GF-D8 (cell line): ENCODE measurements at places on chromosomes 11 and 22.

DNA sequence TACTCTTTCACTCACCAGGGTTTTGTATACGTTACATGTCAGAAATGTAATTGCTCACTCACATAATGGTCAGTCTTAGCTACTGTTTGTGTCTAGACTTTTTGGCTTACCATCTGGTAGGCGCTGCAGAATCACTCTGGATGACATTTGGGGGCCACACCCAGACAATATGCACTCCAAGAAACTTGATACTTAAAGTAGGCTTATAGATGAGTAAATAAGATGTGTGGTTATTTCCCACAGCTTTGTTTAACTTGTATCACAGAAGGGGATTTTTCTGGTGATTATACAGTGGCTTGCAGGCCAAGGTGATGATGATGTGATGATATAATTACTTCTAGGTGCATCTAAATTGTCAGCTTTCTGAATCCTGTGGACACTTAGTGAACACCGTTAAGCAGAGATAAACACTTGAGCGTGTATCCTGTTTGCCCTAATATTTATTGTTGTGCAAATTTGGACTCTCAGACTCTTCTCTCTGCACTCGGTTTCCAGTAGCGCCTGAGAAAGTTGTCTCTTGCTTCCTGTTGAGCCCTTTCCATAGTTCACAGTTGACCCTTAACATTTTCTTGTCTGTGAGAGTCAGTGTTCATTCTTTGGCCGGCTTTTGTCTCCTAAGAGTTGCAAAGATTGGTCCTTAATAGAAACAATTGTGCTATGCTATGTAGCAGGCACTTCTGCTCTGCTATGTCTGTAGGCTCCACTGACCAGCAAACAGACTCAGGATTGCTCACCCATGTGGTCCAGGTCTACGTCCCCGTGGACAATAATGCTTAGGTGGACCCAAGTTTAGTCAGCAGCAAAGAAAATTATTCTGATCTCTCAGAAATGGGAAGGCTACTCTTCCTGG is 89.3 kb downstream of the PRR5L start:
- no peak for DNase-seq

DNA sequence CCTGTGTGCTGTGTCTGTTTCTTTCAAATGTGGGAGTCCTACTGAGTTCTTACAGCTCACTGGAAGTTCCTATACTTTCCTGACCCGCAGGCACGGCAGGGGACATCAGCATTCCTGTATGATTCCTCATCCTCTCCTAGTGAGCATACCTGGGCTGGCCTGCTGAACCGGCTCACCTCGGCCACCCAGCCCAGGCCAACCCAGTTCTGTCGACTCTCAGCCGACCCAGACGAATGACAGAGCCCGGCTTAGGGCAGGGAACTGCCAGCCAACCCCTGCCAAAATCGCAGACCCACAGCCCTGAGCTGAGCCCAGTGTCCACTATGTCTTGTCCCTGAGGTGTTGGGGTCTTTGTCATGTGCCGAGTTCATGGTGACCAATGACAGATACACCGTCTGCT is 339.7 kb downstream of the BRD1 start:
- DNase-seq: no peak

DNA sequence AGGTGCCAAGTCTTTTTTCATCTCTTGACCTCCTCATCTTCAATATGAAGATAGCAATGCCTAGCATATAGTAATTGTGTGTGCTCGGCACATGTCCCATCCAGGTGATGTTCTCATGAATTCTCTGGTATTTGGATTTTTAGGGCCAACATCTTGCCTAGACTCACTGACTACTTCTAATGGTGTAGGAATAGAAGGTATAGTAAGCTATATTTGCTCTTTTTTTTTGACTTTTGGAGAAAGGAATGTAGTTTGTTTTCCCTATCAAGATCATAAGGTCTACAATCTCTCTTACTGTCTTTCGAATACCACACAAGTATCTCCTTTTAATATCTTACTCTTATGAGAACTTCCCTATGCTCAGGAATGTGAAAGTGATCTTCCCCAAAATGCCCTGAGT is 3.2 kb downstream of the HBD start:
- no peak for DNase-seq

DNA sequence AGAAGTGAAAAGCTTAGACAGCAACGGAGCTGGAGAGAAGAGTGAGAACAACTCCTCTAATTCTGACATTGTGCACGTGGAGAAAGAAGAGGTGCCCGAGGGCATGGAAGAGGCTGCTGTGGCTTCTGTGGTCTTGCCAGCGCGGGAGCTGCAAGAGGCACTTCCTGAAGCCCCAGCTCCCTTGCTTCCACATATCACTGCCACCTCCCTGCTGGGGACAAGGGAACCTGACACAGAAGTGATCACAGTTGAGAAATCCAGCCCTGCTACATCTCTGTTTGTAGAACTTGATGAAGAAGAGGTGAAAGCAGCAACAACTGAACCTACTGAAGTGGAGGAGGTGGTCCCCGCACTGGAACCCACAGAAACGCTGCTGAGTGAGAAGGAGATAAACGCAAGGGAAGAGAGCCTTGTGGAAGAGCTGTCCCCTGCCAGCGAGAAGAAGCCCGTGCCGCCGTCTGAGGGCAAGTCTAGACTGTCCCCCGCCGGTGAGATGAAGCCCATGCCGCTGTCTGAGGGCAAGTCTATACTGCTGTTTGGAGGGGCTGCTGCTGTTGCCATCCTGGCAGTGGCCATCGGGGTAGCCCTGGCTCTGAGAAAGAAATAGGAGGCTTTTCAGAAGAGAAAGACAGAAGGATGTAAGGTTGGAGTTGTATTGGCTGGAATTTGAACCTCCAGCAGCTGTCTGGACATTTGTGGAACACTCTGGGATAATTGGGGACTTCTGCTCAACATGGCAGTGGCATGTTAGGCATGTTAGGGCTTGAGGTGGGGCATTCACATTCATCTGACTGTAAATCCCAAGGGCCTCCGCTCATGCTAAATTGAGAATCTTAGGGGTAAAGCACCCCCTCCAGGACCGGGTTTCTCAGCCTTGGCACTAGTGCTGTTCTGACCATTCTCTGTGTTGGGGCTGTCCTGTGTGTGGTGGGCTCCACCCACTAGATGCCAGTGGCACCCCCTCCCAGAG is 47.1 kb downstream of the BID start:
- peak; percentile 79 for DNase-seq

- no peak for DNase-seq
Measured at GRCh38 chr11:74084796-74085541, 76.1 kb upstream of the UCP3 start.

DNA sequence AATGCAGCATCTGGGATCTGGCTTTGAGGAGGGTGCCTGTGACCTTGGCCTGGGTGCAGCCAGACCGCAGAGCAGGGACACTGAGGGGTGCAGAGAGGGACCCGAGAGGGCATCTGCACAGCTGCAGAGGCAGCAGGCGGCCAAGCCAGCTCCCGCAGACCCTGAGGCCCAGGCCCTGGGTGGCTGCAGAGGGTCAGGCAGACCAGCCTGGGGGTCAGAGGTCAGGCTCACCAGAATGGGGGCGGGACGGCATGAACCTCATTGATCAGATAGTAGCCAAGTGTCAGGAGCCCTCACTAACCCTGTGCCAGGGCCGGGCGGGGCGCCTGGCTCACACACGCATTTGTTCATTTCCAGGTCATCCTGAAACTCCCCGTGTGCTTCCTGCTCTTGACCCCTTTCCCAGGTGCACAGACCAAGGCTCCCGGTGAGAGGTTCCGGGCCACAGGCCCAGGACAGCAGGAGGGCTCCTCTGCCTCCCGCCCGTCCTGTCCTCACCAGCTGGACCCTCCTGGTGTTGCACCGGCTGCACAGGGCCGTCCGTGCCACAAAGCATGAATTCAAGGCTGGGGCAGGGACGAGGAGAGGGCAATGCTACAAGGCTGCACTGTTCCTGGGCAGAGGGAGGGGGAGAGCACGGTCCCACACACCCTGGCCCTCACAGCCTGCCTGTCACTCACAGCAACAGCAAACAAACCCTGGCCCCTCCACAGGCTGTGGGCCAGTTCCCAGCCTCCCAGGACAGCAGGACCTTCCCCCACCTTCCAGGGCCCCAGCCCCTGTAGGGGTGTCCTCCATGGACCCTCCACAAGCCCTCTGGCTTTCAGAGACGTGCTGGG is 3.3 kb downstream of the RTN4R start:
- DNase-seq: no peak

- DNase-seq: no peak
Measured at GRCh38 chr22:41862160-41862529, 29.2 kb downstream of the SREBF2 start.

- no peak for DNase-seq
Measured at GRCh38 chr11:74457356-74457755, 10.0 kb downstream of the KCNE3 start.

- DNase-seq: no peak
Measured at GRCh38 chr11:117511483-117511930, 183.9 kb downstream of the CEP164 start.

- DNase-seq: no peak
Measured at GRCh38 chr22:48433647-48434046, 1394.0 kb downstream of the BRD1 start.

DNA sequence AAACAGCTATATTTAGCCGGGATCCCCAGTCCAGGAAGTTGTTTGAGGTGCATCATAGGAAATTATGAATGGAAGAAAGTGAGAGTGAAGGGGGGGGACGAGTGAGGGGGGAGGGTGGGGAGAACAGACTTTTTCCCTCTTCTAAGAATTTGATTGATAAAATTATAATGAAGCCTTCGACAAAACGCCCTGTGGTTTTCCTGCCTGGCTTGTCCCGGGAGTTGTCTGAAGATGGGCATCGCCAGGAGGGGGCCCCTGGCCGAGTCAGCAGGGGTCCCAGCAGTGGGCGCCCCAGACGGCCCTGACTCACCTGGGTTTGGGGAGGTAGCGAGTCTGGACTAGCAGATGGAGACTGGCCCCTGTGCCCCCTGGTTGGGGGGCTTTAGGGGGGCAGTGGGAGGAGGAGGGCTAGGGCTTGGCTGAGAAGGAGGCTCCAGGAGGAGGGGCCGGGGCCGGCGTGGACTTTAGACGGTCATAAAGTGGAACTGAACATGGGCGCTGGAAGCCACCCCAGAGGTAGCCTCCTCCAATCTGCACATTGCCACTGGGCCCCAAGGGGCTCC is 336 bp upstream of the LIF start:
- no peak for DNase-seq

DNA sequence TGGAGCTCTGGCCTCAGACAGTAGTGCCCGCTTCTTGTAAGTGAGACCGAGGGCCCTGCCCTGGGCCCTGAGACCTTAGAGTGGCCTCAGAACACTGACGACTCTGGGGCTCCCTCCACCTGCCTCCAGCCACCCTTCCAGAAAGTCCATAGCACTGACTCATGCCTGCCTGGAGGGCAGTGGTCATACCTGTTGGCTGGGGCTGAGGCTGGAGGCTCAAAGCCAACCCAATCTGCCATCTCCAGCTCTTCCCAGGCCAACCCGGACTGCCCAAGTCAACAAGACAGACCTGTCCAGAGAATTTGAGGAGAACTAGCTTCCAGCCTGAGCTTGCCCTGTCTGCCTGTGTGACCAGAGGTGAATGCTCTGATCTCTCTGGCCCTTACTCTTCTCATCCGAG is 66.9 kb upstream of the TTLL12 start:
- no peak for DNase-seq

DNA sequence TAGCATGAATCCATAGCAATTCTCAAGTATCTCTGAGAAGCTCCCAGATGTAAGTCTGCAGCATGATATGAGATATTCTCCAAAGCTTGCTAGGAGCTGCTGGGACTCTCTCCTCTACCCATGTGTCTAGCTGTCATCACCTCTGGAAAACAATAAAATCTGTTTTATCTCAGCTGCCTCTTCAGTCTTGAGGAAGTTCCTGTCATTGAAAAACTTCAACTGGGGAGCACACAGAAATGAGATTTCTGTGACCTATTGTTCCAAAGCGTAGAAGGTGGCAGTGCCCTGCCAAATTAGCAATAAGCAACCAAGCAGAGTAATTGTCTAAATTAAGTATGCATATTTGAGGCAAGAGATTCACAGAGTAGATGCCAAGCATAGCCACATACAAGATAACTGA is 1380.6 kb upstream of the RAG2 start:
- DNase-seq: no peak

GRCh38 chr11:106186630-106187029 is 109.2 kb downstream of the AASDHPPT start:
- DNase-seq: no peak

GRCh38 chr11:89168396-89168795 is 9.3 kb upstream of the TYR start:
- DNase-seq: no peak

DNA sequence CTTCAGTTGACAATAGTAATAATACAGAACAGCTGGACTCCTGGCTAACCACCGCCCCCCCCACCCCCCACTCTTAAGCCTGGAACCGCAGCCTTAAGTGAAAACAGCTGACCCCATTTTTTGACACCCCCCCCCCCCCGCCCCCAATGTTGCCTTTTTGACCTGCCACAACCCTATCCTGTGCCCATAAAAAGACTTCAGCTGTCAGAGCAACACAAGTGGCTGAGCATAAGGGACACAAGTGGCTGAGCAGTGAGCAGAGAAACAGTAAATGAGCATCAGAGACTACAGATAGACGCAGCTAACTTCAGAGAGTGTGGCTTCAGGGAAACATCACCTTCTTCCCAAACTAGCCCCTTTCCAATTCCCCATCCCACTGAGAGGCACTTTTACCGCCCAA is 1493.8 kb downstream of the LRRC4C start:
- no peak for DNase-seq

DNA sequence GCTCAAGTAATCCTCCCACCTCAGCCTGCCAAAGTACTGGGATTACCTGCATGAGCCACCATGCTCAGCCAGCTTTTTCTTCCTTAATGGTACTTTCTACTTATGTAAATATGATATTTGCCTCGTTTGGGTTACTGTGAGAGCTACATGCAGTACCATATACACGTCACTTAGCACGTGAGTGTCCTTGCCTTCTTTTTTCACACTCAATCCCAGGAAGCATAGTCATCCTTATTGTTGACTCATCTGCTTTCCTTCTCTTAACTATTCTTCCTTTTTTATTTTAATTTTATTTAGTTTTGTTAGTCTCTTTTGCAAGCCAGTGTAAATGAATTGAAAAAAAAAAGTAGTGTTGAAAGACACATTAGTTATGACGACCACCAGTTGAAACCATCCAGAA is 205.9 kb downstream of the HIPK3 start:
- DNase-seq: no peak

GRCh38 chr11:45082744-45083543 is 63.5 kb upstream of the PRDM11 start:
- peak; percentile 0 for DNase-seq

- no peak for DNase-seq
Measured at GRCh38 chr11:130088919-130089673, 19.4 kb downstream of the APLP2 start.

DNA sequence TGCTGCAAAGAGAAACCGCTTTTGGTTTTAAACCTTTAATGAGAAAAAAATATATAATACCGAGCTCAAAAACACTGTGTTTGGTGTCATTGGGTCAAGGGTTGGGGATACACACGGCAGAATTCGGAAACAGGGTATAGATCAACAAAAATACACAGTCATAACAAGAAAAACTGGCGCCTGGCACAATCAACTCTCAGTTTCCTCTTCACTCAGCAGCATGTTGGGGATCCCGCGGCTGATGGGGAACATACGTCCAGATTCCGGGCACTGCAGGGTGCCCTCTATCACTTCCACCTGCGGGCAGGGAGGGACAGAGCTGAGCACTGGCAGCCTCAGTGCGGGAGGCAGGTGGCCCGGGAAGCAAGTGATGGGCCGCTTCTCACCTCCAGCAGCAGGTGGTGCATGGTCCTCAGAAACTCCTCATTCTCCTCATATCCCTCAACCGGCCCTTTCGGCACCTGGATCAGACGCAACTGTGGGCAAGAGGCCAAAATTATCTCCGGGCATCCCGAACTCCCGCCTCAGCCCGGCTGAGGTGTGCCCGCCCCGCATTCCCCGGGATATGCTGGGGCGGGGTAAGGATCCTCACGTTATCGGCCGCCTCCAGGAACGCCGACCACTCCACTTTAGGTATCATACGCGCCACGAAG is 561 bp downstream of the TRMT112 start:
- no peak for DNase-seq
